ENCODE measurements at places on chromosomes 3 and 15.

DNA sequence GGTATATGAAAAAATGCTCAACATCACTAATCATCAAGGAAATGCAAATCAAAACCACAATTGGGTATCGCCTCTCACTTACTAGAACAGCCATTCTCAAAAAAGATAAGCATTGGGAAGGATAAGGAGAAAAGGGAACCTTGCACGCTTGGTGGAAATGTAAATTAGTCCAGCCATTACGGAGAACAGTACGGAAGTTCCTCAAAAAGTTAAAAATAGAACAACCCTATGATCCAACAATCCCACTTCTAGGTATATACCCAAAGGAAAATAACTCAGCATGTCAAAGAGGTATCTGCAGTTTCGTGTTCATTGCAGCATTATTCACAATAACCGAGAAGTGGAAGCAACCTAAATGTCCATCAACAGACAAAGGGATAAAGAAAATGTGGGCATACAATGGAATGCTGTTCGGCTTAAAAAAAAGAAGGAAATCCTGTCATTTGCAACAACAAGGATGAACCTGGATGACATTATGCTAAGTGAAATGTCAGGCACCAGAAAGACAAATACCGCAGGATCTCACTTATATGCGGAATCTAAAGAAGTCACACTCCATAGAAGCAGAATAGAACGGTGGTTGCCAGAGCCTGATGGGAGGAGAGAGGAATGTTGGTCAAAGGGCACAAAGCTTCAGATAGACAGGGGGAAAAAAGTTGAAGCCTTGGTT, 11.7 kb upstream of the CMTM7 start:
- DNase-seq = no peak

DNA sequence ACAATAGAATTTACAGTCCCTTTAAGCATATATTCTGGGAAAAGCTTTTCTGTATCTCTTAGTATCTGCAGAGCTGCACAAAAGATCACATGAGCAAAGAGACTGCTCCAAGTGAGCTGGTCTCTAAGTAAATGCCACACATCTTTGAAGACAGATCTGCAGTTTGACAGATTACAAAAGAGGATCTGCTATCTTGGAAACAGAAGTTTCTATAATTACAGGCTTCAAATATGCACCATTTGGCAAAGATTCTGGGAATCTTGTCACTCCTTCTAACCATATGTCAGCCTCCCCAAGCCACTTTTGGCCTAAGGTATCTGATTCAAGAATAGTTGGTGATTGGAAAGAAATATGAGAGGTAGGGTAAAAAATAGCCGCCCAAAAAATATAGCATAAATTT, 9.6 kb upstream of the CFAP44 start:
- DNase-seq = no peak

DNA sequence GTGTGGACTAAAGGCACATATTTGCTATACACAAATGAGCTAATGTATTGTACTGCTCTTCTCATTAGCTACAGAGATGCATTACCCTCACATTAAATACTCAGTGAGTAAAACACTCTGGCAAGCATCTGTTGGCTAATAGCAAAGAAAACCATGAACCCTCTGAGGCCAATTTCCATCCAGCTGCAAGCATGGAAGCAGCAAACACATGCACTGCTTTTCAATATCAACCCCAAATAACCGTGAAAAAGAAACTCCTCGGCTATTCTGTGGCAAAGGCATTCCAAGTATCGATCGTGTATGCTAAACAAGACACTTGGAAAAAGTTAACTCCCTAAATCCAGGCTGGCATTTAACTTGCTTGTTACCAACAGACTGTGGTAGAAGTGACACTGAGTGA, 67.0 kb downstream of the PEAK1 start:
- no peak for DNase-seq

DNA sequence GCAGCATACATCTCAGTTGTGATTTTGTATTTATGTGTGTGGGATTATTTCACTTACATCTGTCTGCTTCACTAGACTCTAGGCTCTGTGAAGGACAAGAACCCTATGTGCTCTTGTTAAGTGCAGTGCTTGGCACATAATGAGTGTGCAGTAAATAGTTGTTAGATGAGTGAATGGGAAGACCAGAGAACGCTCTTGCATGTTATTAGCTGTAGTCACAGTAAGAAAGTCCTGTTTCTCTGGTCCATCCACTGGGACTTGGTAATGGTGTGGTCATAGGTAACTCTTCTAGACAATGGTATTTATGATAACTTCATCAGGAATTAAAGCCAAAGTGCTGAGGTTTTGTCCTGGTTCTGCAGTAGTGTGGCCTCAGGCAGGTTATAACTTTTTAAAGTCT, 1.4 kb upstream of the AQP9 start:
- no peak for DNase-seq

DNA sequence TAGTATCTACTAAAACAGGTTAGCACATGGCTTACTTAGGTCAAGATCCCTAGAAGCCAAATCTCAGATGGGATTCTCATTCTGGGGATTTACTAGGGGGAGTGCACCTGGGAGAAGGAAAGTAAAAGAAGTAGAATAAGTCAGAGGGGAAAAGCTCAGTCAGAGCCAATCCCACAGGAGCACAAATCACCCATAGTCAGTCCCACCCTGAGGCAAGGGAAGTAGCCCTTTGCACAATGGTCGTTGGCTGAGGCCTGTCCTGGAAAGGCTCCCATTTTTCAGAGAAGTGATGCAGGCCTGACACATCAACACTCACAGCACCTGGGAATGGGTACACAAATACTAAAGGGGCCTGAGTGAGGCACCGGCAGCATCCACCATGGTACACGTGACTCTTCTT, 39.8 kb downstream of the SST start:
- DNase-seq = no peak

- DNase-seq = no peak
Measured at GRCh38 chr3:38986901-38987300, 64.8 kb downstream of the SCN11A start.

DNA sequence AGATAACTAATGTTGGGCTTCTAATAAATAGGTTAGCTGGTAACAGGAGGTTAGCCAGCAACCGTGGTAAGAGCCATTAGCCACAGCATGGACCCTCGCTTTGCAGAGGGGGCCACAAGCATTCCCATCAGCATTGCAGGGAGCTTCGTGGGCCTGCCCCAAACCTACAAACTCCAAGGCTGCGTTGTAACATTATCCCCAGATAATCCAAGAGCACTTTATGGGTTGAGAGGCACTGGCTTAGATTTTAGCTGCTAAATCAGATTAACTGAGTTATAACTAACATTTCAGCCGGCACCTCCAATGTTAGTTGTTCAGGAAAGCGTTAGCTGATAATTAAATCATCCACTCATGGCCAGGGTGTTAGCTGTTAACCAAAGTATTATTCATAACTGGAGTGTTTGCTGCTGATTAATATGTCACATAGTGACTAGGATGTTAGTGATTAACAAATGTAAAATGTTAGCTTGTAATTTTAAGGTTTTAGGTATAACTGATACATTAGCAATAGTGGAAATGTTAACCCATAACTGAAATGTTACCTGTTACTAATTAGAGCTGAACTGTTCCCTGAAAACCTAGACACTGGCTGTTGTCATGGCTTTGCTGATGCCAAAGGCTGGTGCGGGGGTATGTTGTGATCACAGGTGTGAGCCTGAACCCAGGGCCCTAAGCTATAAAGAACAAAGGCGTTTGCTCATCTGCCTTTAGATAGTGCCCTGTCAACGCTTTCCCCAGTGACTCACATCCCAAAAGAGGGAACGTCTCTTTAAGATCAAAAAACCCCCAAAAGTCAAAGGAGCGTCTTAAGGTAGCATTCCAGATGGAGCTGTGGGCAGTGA, 56.2 kb downstream of the SLC6A6 start:
- DNase-seq = no peak

GRCh38 chr3:116390318-116390717, 55.0 kb downstream of the LSAMP start:
- DNase-seq = no peak

- no peak for DNase-seq
Measured at GRCh38 chr3:31004025-31004678, 109.7 kb upstream of the GADL1 start.

- DNase-seq = no peak
Measured at GRCh38 chr3:188421836-188422540, 268.0 kb downstream of the LPP start.

DNA sequence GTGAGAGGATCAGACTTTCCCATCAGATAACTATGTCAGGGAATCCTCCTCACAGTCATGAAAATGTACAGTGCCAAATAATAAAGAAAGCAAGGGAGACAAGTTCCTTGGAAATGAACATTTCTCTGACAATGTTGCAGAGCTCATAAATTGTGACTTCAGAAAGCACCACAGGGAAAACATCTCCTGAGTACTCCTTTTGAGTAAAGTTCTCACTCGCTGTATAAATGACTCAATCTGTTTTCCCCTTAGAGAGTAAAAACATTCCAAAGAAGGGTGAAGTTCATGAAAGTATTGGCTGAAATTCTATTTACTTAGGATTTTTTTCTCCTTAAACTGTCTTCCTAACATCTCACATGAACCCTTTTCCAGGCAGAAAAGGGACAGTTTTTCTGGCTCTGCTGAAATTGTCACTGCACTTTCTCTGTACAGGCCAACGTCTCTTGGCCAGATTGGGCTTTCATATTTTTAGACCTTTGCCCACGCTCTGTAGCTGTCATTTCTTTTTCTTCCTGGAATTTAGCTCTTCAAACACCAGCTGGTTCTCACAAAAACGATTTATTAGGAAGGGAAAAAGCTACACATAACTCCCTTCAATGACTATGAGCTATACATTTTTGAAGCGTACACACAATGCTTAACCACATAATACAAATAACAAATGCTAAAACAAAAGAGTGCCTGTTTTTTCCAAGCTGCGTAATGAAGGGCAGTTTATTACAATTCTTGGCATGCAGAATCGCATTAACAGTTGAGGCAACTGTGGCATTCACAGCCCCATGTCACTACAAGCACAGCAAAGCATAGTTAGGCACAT, 216.1 kb downstream of the ATP8B4 start:
- no peak for DNase-seq

DNA sequence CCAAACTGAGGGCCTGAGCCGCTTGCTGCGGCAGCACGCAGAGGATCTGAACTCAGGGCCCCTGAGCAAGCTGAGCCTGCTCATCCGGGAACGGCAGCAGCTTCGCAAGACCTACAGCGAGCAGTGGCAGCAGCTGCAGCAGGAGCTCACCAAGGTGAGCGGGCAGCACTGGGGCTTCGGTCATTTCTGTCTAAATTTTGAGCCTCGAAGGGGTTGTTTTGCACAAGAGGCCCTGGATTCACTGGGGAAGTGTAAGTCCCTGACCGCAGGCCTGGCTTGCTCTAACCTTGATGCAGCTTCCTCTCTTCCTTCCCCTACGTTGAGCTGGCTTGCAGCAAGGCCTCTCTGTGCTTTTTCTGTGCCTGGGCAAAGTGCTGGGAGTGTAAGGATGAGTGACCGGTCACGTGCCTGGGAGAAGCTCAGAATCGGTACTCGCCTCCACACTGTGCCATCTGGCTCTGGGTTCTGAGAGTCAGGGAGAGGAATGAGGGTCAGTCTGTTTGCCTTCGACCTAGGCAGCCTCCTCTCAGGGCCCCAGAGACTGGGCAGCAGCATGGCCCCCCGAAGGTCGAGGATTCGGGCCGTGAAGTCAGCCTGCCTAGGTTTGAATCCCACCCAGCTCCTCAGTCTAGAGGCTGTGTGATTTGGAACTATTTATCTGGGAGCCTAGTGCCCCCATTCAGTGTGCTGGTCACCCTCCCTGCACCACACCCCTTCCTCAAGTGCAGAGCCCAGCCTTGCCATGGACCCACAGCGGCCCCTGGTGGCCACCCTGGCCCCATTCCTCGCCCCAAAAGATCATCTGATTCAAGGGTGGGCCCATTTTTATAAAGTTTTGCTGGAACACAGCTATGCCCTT, 1.4 kb downstream of the FES start:
- peak; percentile 91 for DNase-seq

DNA sequence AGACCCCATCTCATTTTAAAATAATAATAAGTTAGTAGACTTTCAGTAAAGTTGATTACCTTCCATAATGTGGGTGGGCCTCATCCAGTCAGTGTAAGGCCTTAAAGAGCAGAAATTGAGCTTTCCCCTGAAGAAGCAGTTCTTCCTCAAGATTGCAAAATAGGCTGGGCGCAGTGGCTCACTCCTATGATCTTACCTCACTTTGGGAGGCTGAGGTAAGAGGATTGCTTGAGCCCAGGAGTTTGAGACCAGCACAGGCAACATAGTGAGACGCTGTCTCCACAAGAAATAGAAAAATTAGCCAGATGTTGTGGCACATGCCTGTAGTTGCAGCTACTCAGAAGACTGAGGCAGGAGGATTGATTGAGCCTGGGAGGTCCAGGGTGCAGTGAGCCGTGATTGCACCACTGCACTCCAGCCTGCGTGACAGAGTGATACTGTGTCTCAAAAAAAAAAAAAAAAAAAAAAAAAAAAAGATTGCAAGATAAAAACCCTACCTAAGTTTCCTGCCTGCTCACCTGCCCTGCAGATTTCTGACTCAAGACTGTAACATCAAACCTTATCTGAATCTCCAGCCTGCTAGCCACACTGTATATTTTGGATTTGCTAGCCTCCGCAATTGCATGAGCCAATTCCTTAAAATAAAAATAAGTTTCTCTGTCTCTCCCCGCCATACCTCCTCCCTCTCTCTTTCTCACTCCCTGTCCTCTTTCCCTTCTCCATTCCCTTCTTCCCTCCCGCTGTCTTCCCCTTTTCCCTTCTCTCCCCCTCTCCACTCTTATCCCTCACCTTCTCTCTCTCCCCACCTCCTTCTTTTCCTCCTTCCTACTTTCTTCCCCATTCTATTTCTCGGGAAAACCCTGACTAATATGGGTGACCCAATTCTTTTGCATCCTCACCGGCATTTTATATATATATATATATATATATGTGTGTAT, 16.9 kb downstream of the KLHL18 start:
- no peak for DNase-seq

DNA sequence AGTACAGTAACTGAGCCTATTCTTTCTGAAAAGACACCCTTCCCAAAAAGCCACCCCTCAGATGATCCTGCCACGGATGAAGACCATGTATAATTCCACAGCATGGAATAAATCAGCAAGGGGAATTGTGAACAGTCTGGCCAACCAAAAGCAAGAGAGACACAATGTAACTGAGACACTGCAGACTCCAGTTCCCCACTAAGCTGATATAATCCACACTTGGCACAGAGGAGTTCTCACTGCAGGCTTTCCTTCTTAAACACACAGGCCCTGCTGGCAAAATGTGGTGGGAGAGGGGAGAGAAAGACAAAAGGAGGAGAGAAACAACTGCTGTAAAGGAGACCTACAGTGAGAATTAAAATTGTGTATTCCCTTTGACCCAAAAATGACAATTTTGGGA, 12.7 kb downstream of the GPR156 start:
- no peak for DNase-seq

GRCh38 chr3:150736903-150737832, 25.8 kb downstream of the SIAH2 start:
- no peak for DNase-seq

- no peak for DNase-seq
Measured at GRCh38 chr3:100086401-100086800, 27.9 kb downstream of the FILIP1L start.

GRCh38 chr3:78976200-78976599, 791.6 kb downstream of the ROBO1 start:
- no peak for DNase-seq

DNA sequence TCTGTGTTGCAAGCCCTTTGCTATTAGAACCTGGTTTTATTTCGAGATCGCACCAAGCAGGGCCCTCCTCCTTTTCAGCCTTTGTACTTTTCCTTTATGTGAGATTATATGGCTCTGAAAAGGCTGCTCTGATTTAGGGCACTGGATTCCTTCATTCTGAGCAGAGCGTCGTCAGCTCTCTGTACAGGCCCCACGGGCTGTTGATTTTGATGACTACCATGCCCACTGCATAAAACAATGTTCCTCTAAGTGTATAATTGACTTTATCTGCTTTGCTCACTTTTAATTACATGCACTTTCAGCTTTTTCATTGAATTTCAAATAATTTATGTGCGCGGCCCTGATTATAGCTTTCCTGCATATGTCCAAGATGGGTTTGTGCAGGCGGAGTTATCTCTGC, 4.4 kb upstream of the PSMD6 start:
- no peak for DNase-seq
